ENCODE measurements at places on chromosomes 7 and 10.

DNA sequence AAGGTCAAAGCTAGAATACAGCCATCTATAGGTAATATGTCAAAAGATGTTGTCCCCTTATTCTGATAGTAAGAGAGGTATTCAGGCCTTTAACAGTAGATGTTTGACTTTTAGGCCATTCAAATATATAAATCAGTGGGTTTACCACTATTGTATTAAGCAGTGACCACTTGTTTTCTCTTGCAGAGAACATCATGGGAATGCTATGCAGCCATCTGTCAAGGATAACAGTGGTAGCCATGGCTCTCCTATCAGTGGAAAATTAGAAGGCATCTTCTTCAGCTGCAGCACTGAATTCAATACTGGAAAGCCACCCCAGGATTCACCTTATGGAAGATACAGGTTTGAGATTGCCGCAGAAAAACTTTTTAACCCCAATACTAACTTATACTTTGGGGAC lies 68.4 kb downstream of the PHYHIPL start:
- no peak for DNase-seq

- no peak for DNase-seq
Observed at GRCh38 chr7:92830532-92831110, 5.8 kb downstream of the CDK6 start.

DNA sequence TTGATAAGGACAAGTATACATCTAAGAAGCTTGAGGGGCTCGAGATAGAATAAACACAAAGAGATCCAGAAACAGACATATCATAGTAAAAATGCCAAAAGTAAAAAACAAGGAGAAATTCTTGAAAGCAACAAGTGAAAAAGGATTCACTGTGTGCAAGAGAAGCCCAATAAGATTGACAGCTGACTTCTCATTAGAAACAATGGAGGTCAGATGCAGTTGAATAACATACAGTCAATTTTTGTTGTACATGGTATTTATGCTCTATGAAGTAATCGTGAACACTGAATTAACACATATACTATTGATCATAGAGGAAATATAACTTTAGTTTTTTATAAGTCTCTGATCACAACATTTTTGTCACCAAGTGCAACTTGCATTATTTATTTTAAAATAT lies 982.8 kb upstream of the SORCS1 start:
- DNase-seq = no peak

- DNase-seq = no peak
Observed at GRCh38 chr7:116493449-116493848, 6.1 kb upstream of the CAV2 start.

All from stimulated activated CD8-positive, alpha-beta memory T cell treated with anti-CD3 and anti-CD28 coated beads, Interleukin-4, amount 100 ng/mL, for 1 hour (primary cell).